ENCODE measurements at places on chromosomes 3 and 15.
A peak's percentile ranks its signal among the peaks of the same experiment; 100 is the strongest.

DNA sequence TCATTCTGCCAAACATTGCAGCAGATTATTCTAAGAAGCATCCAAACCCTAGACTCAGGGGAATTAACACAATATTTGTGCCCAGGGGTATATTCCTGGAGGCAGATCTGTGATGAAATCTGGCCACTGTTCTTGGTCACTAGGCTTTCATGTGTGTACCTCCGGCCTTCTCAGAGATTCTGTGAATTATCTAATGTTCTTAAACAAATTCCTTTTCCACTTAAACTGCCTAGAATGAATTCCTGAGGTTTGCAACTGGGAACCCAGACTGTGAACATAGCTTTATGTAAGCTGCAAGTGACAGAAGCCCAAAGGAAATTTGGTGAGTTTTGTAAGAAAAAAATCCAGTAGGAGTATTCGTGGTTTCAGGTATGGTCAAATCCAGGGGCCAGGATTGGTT, 20.7 kb upstream of the CTNNB1 start:
- no peak for DNase-seq

DNA sequence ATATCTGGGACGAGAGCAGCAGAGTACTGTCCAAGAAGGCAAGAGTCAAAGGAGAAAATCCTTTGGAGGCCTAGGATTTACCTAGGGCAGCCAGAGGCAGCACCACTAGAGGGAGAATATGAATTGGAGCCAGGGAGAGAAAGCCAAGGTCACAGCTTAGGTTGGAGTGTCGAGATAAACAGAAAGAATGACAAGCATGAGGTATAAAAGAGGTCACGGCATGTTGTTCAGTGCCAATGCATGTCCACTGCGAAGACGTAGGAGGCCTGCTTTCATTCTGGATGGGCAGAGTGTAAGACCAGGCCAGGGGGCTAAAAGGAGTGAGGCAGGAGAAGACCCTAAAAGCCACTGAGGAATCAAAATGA, 47.2 kb downstream of the THBS1 start:
- DNase-seq: peak; percentile 21

DNA sequence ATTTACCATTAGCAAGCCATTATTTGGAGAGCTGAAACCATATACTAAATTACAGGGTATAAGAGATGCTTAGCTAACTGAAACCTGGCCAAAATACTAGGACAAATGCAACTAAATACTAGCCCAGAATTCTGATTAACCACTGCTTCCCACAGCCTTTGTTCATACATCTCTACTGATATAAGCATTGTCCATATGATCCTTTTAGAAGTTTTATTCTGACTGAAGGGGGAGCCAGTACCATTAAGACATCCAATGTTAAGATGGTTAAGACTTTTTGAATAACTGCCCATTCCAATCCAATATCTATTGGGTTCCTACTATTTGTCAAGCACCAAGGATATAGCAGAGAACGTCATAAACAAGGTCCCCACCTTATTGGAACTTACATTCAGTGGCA, 421.3 kb downstream of the FOXP1 start:
- no peak for DNase-seq

GRCh38 chr3:25304916-25305315, 123.1 kb upstream of the RARB start:
- no peak for DNase-seq

DNA sequence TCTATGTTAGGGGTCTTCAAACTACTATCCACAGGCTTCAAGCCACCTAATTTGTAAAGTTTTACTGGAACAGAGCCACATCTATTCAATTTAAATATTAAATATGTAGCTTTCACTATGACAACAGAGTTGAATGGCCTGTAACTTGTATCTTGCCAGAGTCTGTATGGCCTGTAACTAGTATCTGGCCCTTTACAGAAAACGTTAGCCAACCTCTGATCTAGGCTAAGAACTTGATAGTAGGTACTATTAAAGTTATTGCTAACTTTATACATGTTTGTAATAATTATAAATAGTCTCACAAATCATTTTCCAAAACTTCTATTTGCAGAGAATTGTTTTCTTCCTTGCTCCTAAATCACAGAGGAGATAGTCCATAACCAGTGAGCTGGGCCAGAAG, 40.0 kb downstream of the ANKRD28 start:
- no peak for DNase-seq

DNA sequence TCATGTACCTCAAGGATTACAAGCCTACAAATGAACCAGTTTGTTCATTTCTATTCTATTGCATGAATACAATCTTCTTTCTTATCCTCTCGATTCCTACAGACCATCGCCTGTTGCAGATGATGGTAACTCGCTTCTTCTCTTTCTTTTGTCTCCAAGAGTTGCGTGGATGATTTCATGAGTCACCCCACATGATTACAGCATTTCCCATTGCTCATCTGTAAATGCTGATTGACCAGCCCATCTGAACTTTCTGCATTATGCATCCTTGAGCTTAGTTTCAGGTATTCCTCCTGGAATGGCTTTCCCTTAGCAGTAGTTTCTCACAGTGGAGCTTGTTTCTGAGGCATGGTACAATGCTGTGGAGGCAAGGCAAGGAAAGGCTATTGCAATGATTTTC, 109.6 kb upstream of the TOPAZ1 start:
- DNase-seq: no peak

GRCh38 chr3:10936686-10937085, 55.9 kb upstream of the SLC6A1 start:
- no peak for DNase-seq

DNA sequence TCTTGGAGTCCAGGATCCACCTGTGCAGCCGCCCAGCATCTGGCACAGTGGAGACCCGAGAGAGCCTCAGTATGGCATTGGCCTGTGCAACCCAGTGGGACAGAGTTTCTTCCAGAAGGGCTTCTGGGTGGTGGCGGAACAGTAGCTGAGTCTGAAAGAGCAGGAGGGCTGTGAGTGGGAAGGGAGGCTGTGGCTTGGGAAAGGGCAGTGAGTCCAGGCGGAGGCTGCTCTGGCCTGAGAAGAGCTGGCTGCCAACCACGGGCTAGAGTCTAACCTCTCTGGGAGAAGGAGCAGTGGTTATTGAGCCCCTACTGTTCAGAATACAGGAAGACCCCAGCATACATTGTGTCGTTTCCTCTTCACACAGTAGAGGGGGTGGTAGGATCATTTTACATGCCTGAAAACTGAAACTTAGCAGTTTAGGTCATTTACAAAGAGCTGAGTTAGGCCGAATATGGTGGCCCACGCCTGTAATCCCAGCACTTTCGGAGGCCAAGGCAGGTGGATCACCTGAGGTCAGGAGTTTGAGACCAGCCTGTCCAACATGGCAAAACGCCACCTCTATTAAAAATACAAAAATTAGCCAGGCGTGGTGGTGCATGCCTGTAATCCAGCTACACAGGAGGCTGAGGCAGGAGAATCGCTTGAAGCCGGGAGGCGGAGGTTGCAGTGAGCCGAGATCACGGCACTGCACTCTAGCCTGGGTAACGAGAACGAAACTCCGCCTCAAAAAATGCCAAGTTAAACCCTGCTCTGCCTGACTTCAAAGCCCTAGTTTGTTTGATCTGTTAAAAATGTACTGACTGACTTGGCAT, 3.2 kb downstream of the AEN start:
- no peak for DNase-seq

DNA sequence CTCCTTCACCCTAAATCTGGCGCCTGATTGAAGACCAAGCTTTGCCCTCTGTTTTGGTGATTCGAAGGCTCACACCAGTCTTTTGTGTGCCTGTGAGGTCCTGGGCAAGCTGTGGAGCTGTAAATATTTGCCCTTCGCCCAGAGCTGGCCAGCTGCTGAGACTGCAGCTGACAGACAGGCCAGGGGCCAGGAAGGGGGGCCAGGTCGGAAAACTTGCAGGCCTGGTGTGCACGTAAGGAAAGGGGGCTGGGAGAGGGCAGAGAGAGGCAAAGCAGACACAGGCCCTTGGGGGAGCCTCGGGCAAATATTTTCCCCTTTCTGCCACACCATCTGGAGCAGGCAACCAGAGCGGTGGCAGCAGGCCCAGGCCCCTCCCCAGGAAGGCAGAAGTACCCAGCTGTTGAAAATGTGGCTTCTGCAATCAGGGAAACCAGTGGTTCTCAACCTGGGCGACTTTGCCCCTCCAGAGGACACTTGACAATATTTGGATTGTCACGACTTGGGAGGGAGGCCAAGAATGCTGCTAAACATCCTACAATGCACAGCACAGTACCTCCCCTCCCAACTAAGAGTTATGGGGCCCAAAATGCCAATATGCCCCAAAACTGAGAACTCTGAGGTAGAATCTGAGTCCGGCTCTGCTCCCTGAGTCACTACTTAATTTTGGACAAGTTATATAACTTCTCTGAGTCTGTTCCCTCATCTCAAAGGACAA, 2.5 kb downstream of the PDZRN3 start:
- peak; percentile 75 for DNase-seq

- no peak for DNase-seq
Observed at GRCh38 chr15:35934383-35935049, 388.6 kb upstream of the DPH6 start.

DNA sequence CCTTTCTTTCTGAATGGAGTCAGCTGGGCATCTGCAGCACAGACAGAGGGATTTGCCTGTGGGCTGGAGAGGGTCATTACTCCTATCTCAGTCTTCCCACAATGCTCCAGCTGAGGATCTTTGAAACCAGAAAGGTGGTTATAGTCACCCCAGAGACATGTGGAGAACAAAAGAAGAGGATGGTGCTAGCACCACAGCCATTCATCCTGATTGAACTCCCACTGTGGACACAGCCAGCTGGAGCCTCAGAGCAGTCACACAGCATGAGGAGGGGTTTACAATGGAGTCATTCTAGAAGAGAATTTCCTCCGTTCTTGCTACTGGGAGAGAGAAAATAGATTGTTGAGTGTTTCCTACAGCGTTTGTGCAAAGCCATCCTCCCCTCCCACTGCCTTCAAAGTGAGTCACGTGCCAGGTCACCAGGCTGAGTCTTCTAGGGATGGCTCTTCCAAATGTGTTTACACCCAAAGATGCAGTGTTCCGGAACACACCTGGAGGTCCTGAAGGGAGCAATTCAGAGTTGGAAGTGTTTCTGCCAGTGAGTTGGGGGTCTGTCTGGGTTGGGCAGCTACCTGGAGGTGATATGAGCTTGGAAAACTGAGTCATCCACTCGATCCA, 18.9 kb upstream of the GREM1 start:
- DNase-seq: no peak

DNA sequence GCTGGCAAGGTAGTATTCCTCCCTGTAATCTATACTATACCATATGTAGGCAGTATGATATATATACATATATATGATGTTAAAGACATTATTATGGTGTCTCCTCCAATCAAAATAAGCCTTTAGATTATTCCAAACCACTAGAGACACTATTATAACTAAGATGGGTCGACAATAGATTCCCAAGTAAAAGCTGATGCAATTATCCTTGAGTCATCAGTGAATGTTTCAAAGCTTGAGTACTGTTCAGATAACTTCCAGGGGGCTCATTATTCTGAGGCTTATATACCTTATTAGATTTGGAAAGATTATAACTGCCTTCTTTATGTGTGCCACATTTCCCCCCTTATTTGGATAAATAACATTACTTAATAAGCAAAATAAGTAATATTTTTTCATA, 11.9 kb upstream of the C3orf38 start:
- DNase-seq: no peak

DNA sequence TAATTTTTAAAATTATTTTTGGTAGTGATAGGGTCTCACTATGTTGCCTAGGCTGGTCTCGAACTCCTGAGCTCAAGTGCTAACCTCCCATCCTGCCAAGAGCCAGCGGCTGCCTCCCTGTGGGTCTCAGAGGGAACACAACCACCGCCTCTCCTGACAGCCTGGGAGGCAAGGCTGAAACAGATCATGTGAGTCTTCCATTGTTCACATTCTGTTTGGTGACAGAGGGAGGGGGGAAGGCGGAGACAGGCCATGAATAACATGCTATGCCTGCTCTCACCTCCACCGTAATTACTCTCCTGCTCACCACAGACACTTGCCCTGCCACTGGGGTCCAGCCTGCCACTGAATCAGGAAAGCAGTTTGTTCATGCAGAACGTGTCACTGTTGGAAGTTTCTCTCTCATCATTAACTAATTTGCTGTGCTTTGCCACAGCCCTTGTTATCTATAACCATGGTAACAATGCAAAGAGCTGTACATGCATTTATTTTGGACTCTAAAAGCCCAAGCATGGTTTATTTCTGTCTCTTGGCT, 78.4 kb upstream of the RASGRF1 start:
- no peak for DNase-seq

GRCh38 chr3:158057666-158058065, 48.6 kb downstream of the SHOX2 start:
- no peak for DNase-seq

GRCh38 chr3:49198161-49198560, 26.8 kb downstream of the KLHDC8B start:
- DNase-seq: no peak
